Stimulated activated CD8-positive, alpha-beta memory T cell treated with anti-CD3 and anti-CD28 coated beads, Interleukin-4, amount 100 ng/mL, for 1 hour (primary cell): ENCODE measurements at places on chromosomes 5 and 9.

- DNase-seq: no peak
These were observed 52.1 kb downstream of the PPIC start for GRCh38 chr5:122984425-122984824.

DNA sequence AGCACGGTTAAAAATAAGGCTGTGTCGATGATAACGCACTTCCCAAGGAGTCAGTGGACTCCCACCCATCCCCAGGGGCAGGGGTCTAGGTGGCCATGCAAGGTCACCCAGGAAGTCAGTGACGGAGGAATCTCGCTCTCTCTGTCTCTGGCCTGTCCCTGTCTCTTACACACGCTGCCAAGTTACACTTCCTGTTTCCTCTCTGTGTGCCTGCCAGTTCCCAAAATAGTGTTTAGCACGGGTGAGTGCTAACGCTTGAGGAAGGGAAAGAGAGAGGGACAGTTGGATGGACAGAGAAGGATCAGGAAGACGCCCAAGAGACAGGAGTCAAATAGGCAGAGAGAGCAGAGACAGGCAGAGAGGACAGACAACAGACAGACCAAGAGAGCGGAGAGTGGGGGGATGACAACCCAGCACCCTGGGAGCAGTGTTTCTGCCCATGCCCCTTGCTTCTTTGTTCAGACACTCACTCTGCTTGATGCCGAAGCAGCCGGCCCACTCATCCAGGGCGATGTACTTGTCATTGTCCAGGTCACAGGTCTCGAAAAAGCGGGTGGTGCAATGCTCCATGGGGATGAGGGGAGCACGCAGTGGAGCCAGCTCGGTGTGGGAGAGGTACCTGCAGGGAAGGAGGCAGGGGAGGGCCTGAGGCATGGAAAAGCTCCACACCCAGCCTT, 23.0 kb downstream of the SPARC start:
- DNase-seq: no peak

GRCh38 chr9:83934569-83935275, 13.5 kb upstream of the KIF27 start:
- no peak for DNase-seq

- no peak for DNase-seq
These were observed 25.6 kb downstream of the TGFBI start for GRCh38 chr5:136054142-136055019.

DNA sequence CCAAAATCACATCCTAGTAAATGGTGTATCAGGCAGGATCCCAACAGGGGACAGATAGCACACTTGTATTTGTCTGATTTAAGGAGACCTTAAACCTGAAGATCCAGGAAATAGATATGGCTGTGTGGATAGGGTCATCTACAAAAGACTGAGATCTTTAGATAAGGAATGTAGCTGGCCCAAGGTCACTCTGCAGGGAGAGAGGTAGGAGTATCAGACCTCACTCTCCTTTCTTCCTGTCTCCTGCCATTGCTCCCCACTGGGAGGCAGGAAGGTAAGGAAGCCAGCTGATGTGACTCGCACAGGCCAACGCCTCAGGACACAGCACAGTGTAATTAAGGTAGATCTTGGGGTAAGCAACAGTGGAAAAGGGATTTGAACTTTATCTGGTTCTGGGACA, 85.8 kb downstream of the PLPPR1 start:
- no peak for DNase-seq

DNA sequence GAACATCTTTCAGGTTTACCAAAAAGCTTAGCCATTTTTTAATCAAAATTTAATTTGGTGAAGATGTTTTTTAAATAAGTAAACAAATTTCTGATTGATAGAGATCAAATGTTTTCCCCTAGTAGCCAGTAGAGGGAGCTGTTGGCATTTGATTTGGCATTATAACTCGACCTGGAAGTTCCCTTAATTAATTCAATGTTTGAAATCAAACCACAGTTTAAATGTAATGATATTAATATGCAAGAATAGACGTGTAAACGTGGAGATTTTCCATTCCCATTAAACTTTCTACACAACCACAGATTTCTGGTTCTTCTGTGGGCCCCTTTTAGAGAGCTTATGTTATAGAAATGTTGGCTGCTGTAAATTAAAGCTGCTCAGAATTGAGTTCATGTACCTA, 148.1 kb upstream of the MPDZ start:
- DNase-seq: no peak

DNA sequence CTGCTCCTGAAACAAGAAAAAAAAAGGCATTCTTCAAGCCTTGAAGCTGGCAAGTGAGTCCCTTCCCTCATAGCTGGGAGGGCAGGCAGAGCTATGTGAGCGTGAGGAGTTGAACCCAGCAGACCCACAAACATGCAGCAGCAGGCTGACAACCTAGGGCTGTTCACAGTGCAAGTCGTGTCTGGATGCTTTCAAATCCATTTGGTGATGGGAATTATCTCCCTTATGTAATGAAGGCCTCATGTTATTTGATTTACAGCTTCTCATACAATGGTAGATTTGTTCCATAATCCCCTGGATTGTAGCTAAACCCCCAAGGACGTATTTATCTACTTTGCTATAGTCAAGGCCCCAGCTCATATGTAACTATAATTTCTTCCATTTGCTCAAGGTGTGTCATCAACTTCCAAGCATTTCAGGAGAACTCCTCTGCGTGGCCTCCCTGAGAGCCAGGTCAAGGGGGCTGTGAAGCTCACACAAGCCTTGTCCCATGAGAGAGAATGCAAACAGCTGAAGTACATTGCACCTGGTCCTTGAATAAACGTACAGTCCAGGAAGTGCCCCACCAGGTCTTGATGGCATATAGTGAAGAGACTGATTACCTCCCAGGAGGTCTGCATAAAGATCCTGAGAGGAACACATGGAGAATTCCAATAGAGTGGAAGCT, 124.8 kb upstream of the SLC1A3 start:
- no peak for DNase-seq

- DNase-seq: no peak
These were observed 371.6 kb downstream of the PIK3R1 start for GRCh38 chr5:68587171-68587570.

- DNase-seq: no peak
These were observed 8.3 kb upstream of the ADRA1B start for GRCh38 chr5:159907689-159908590.

DNA sequence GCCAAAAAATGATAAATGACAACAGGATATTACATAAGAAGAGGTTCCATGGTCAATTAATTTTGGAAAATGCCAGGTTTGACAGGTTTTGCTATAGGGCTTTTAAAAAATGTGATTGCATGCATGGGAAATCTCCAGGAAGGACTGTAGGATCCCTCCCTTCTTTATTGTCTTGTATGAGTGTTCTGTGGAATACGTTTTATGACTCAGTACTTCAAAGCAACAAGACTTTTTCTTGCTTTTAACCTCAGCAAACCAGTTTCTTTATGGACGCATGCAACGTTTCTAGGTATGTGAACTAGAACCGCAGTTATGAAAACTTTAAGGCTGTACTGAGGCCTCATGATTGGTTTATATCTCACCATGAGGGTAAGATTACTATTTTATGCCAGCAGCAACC, 76.6 kb upstream of the NTRK2 start:
- DNase-seq: no peak
